Stimulated activated CD8-positive, alpha-beta memory T cell treated with anti-CD3 and anti-CD28 coated beads, Interleukin-12 subunit alpha, Interleukin-12 subunit beta, amount 100 ng/mL, for 4 hours (primary cell): ENCODE measurements at places on chromosomes 4 and X.

DNA sequence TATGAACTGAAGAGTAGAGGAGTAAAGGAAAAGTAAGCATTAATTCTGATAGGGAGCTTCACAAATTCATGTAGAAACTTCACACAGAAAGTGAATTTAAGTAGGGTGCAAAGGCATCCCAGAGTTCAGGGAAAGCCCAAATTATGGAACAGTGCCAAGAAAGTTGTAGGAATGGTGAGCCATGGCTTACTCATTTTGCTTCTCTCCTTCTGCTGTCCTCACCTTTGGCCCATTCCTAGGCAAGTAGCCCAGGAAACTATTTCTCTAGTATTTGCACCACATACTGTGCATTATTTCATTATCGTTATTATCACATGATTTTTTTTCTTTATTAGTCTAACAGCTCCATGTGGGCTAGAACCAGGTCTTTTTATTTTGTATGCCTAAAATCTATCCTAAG is 34.9 kb upstream of the IL1RAPL1 start:
- no peak for DNase-seq

GRCh38 chr4:77310931-77311330 is 153.9 kb downstream of the CCNG2 start:
- DNase-seq, result no peak

GRCh38 chr4:38060829-38061431 is 100.7 kb downstream of the PTTG2 start:
- no peak for DNase-seq

- no peak for DNase-seq
These were observed 28.4 kb upstream of the CT47A1 start for GRCh38 chrX:121013897-121014455.

DNA sequence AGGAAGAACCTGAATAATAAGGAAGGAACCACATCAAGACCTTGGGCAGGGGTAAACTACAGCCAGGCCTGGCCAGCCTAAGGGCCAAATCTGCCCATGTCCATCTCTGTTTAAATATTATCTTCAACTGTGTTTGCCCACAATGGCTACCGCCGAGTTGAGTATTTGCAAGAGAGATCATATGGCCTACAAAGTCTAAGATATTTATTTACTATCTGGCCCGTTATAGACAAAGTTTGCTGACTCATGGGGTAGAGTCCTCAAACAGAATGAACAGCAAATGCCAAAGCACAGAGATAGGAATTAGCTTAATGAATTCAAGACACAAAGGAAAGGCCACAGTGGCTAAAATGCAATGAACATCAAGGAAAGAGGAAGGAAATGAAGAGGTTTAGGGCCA is 44.8 kb downstream of the RPS6KA3 start:
- no peak for DNase-seq

DNA sequence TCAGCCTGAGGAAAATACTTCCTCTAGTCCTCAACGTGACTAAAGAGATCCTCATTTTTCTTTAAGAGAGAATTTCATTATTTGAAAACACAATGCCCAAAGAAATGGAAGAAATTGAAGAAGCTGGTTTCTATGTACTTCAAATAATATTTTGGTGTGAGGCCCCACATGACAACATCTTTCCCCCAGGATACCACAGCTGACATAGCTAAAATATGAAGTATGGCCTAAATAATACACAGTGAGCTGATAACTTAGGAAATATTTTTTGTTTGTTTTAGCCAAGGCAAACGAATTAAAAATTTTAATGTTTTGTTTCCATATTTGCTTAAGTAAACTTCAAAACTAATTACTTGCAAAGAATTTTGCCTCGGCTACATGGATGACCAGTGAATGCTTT is 149.2 kb downstream of the CBR4 start:
- no peak for DNase-seq

GRCh38 chrX:116480059-116480458 is 17.3 kb upstream of the CT83 start:
- DNase-seq, result no peak

GRCh38 chr4:41077628-41078027 is 136.7 kb downstream of the APBB2 start:
- DNase-seq, result no peak

DNA sequence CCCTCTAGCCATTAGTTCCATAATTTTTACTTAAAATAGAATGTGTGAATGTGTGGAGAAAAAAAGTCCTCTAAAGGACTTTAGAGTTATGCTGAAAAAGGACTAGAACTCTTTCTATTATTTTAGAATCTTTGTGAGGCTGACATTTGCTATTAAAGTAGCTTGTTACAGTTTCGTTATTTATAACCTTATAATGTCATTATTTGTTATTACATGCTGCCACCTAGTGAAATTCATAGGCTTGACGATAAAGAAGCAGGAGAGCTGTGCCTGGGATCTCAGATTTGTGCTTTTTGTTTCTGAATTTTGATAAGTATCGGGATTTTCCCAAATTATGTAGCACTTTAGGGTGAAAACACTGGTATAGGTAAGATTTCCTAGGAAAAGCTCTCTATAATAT is 38.5 kb upstream of the TAPT1 start:
- no peak for DNase-seq

DNA sequence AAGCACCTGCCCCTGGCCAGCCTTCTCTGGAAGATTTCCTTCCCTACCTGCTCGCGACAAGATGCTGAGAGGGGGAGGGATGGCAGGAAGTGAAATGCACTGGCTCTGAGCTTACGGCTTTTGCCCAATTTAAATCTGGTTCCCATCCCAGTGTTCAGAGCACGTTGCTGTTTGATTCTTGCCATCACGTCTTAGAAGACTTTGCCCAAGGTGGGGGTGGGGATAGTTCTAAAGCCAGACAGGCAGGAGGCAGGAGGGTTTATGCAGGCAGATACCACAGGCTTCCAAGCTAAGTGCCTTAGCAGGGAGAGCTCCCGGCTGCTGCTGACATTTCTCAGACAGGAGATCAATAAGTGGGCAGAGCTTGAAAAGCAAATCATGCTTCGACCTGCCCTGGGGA is 393.9 kb downstream of the MID1IP1 start:
- DNase-seq, result no peak

DNA sequence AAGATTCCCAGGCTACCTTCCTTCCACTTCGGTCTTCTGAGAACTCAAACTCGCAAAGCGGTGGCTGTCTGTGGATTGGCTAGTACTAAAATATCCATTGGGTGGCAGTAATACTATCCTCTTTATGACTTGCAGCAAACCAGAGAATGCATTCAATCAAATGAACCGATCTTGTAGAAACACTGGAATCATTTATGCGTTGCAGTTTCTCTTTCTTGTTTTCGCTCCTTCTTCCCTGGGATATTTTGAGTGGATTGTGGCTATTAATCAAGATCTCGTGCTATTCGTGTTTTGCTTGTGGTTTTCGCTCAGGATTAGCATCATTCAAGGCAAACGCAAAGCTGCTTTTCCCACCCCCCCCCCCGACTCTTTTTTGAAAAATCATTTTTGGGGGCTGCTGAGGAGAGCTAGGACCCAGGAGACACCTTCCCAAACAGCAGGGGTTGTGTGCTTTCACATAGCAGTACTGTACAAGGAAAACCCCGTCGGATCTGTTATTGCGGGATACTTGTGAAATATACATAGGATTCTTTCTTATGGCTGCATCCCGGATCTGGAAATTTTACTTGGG is at the start of gene IL1RAPL1:
Gene IL1RAPL1, plus strand, starts transcription at position 466 of the 571 bp plus-strand sequence.
- DNase-seq, result no peak
